NCI-H1105 treated with DMSO at 0.1 percent for 48 hours (cell line): ENCODE measurements at places on chromosomes 11 and 22.

- DNase-seq = no peak
Observed at GRCh38 chr11:126963115-126963514, 37.5 kb downstream of the KIRREL3 start.

DNA sequence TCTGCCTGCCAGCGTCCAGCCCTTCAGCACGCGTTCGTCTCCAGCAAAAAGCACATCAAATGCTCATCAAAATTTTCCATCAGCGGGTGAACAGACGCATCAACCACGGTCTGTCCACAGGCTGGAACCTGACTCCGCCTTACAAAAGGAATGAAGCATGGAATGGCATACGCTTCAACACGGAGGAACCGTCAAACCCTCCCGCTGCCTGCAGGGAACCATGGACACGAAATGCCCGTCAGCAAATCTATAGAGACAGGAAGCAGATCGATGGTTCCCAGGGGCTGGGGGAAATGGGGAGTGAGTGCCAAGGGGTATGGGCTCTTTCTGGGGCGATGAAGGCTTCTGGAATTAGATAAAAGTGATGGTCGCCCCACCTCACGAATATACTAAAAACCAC is 16.2 kb downstream of the TSSC4 start:
- no peak for DNase-seq

GRCh38 chr11:73321604-73322381 is 13.7 kb downstream of the ARHGEF17 start:
- DNase-seq = no peak

GRCh38 chr22:17192186-17192585 is 27.0 kb downstream of the ADA2 start:
- DNase-seq = no peak

DNA sequence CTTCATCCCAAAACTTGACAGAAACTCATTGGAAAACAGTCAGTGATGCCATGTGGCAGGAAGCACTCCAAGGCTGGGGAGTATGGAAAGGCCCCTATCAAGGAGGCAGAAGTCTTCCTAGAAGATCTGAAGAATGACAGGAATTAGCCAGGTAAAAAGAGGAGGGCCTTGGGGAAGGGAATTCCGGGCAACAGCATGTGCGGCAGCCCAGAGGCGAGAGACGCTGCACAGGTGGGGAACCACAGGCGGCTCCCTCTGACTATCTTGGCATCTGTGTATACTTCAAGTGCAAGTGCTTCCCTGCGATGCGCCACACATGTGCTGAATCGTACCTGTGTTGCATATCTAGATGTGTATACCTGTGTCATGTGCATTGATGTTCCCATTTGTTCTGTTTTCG is 12.7 kb downstream of the PDE2A start:
- no peak for DNase-seq

GRCh38 chr11:120137611-120138521 is at the start of gene TRIM29:
TSS of gene TRIM29 (minus strand) at chr11:120138113. CDS start at chr11:120138031, 82 bp downstream.
- no peak for DNase-seq

- no peak for DNase-seq
Observed at GRCh38 chr22:42680648-42681047, 31.5 kb upstream of the CYB5R3 start.
